ENCODE measurements at places on chromosomes 3 and 15. TPM values are rescaled to one million over a fixed set of nuclear protein-coding genes. Genes with fewer than 3 reads are reported as not detected.

The AADAC gene
- 0.35 TPM for total RNA-seq

GRCh38 chr3:108946292-108947285 lies 7.1 kb downstream of the GUCA1C start:
- DNase-seq = no peak

DNA sequence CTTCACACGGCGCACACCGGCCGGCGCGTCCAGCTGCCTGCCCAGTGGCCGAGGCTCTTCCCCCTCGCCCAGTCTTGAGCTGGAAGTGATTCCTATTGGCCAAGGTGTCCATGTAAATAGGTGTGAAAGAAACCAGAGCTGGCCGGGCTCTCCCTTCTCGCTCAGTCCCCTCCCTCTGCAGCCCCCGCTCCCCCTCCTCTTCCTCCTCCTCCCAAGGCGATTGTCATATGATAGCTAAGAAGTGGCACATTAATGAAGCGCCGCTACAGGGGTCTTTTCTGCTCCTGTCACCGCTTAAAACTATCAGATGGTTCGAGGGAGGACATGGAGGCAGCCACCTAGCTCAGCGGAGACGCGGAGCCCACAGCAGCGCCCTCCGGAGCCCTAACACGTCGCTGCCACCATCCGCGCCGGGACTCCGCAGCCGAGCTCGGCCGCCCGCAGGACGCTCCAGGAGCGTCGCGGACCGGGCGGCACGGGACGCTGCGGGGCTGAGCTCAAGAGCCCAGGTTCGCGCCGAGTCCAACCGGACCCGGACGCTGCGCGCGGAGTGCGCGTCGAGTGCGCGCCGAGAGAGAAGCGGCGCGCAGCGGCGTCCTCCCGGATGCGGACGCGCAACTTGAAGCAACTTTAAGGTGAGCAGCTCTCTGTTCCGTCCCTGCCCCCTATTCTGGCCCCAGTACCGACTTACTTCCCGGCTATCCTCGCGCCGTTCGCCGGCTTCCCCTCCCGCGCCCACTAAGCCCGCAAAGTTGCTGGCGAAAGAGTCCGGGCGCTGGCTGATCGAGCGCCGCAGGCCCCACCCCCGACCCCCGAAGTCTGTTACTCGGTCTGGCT lies at the start of gene FOXB1:
TSS of gene FOXB1 (plus strand) at position 303 of the 837 bp plus-strand sequence. CDS start 653 bp downstream, outside the sequence.
- no peak for DNase-seq

DNA sequence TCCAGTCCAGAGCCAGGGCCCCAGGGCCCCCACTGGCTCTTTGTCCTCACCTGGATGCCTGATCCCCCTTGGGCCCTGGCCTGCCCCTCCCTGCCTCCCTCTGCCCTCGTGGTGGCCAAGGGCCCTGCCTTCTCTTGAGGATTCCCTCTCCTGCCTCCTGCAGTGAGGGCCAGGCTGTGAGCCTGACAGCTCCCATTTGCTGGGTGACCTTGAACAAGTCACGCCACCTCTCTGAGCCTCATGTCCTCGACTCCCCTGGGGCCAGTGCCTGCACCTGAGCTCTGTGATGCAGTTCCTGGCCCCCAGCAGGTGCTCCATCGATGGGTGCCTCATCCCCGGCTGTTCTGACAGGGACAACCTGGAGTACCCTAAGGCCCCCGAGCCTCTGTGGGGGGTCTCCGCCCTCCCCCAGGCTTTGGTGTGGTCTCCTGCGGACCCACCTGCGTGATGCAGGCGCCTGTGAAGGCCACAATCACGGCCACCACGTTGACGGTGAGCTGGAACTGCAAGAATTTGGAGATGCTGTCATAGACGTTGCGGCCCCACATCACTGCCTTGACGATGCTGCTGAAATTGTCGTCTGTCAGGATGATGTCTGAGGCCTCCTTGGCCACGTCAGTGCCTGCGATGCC lies 24.1 kb upstream of the SEC13 start:
- no peak for DNase-seq

- DNase-seq = no peak
Measured at GRCh38 chr3:150030841-150031240, 60.1 kb upstream of the PFN2 start.

DNA sequence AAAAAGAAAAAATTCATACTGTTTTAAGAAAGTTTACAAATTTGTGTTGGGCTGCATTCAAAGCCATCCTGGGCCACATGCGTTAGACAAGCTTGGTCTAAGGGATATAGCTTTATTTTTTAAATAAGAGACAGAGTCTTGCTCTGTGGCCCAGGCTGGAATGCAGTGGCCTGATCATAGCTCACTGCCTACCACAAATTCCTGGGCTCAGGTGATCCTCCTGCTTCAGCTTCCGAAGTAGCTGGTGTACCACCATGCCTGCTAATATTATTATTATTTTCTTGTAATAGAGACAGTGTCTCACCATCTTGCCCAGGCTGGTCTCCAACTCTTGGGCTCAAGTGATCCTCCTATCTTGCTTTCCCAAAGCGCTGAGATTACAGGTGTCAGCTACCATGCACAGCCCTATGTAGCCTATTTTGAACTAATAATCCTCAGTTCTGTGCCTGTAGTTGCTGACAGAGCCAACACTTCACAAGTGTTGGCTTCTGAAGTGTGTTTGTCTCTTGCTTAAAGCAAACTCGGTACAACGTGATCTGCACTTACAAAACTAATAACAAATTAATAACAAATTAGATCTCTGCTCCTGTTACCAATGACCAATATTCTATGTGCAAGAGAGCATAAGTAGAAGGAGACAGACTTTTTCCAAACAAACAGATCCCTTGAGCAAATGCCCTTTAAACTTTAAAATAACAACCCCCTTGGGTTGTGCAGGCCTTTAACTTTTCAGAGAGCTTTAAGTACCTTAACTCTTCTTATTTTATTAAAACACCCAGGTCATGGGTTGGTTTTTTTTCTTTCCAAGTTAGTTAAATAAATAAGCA lies 135.2 kb downstream of the VGLL4 start:
- DNase-seq = no peak

GRCh38 chr3:149808209-149808829 lies 4.7 kb upstream of the RNF13 start:
- peak; percentile 57 for DNase-seq

GRCh38 chr3:72839057-72839456 lies 9.2 kb downstream of the SHQ1 start:
- DNase-seq = no peak

DNA sequence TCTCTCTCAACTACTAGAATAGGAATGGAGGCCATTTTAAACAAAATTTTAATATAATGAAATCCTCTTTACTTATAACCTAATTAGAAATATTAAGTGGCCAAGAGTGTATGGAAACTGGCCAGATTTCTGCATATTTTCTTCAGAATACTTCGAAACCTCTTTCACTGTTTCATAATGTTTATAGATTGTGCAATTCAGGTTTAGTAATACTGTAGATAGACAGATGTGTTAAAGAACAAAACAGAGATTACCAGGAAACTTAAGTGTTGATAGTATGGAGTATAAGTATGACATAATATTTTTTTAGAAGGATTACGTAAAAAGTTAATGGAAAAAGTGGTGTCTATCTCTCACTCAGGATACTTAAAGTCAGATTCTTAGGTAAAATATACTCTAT lies 4.7 kb downstream of the ABHD5 start:
- no peak for DNase-seq

The LIPH gene
- total RNA-seq = 0.10 TPM

DNA sequence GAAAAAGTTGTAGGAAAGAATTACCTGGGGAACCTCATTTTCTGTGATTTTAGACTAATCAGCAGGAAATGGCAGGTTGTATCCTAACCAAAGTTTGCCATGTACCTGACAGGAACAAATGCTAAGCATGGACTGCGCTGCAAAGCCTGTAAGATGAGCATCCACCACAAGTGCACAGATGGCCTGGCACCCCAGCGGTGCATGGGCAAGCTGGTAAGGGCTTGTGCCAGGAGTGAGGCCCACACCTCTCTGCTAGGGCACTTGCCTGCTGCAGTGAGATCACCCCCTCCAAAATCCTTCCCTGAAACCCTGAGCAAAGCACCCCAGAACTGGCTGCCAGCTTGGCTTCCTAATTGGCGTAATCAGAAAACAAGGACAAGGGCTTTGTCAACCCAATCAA lies 102.6 kb downstream of the STAC start:
- no peak for DNase-seq

- DNase-seq = no peak
Measured at GRCh38 chr15:38349251-38349650, 96.6 kb downstream of the SPRED1 start.

DNA sequence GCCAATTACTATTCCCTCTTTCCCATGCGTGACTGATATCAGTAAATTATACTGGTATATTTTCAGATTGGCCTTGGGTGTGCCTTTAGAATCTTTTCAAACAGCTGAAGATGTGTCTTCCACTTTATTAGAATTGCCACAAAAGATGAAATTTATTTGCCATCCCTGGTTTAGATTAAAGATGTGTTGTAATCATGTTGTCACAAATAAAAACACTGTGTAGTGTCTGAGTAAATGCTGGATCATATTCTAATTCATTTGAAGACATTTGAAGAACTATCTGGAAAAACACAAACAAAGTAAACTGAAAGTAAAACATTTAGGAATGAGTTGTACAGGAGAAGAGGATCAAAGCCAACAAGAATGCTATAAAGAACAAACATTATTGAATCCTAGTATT lies 339.7 kb upstream of the COL8A1 start:
- DNase-seq = no peak

GRCh38 chr3:187000711-187001151 lies 70.4 kb downstream of the ST6GAL1 start:
- DNase-seq = no peak

- no peak for DNase-seq
Measured at GRCh38 chr3:128317101-128317697, 149.5 kb downstream of the DNAJB8 start.

DNA sequence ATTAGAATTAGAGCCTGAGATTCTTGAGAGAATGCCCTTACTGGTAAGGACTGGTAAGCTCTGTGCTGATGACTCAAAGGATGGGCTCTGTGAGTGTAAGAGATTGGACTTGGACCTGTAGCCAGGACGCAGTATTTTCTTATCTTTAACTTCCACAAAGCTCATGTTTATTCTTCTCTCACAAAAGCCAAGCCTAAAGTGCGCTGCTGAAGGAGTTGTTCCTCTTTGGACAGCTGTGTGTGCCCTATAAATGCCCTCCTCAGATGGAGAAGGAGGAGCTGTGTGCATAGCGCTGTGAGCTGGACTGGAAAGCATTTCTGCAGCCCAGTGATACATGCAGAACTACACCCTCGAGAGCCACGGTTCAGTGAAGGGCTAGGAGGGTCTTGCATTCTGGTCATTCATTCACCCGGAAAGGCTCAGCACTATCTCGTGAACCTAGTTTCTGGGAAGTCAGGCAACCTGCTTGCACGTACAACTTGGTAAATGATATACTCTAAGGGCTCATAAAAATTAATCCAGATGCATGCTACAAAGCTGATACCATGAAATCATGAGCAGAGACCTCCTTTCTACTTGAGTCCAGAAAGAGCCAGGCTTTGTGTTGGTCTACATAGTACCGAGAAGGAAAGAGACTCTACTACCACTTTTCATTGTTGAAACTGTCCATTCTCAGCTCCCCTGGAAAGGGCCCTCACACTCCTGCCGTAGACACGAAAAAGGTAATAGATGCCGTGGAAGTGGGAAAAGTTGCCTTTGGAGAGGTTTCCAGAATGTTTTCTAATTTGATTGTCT lies 103.0 kb upstream of the TBL1XR1 start:
- no peak for DNase-seq

- DNase-seq = no peak
Measured at GRCh38 chr15:99324082-99324620, 72.9 kb downstream of the LRRC28 start.

GRCh38 chr3:89402051-89402450 lies 294.6 kb downstream of the EPHA3 start:
- DNase-seq = no peak

DNA sequence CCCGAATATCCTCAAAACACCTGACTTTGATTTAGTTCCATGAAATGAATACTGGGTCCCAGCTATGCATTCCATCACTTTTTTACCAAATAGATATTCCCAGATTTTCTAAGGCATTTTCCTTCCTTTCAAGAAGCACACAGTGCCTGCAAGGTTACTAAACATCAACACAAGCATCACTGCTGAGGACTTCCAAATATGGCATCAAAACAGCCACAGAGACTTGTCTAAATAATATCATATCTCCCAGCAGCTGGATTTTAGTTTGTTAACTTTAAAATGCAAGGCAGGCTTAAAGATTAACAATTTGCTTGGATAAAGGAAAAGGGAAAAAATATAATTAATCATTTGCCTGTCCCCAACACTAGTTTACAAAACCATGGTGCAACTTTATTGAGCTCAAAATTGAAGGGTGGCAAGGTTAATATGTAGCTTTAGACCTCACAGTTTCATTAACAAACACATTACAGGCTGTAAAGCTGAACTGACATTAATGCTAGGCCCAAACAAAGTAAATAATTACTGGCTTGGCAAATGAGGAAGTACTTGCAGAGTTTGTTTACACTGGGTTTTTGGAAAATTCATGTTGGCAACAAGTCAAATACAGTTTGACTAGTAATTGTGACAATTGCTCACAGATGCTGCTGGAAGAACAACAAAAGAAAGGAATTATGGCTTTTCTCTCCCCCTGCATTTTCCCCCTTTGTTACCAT lies 401.7 kb upstream of the CDIN1 start:
- DNase-seq = no peak

DNA sequence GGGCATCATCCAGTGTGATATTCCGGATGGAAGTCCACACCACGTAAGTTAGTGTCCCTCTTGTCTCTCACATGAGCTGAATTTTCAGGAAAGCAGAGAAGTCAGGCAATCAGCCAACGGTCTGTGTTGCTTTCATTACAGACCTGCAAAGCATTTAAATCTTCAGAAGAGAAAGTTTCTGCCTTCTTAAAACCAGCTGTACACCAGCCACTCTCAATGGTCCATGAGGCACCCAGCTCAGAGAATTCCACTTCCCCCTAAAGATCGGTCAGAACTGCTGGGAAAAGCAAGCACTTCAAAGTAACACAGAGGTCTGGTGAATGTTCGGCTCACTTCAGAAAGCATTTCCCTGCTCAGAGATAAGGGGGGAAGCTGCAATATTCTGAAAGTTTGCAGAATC lies 903.7 kb downstream of the EPHA3 start:
- DNase-seq = no peak

- DNase-seq = no peak
Measured at GRCh38 chr3:15769256-15769915, 28.4 kb downstream of the ANKRD28 start.

The LRRK1 gene
- 2.3 TPM for total RNA-seq

DNA sequence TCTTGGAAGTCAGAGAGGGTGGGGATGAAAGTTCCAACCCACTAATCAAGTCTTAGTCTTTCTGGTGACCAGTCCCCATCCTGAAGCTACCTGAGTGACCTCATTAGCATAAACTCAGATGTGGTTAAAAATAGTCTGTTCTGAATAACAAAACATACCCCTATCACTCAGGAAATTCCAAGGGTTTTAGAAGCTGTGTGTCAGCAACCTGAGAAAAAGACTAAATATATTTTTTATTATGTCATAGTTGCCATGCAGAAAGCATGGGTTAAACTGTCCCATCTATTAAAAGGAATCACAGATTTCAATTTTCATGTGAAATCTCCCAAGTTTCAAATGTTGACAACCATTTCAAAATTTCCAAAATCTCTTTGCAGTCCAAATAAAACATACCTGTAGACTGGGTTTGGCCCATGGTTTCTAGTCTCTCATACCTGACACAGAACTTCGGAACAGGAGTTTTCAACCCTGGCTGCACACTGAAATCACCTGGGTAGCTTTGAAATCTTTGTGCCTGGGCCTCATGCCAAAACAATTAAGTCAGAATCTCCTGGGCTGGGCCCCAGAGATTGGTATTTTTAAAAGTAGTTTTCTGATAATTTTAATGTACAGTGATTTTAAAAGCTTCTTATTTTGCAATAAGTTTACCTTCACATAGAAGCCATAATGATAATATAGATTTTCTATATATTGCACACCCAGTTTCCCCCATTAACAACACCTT lies 476.3 kb downstream of the RBMS3 start:
- DNase-seq = no peak
